ENCODE measurements at places on chromosomes 4 and X.

- DNase-seq: peak; percentile 35
These were observed 5.0 kb downstream of the UVSSA start for GRCh38 chr4:1351854-1352566.

GRCh38 chrX:71184803-71185495 lies 38.1 kb upstream of the GJB1 start:
- DNase-seq: no peak

DNA sequence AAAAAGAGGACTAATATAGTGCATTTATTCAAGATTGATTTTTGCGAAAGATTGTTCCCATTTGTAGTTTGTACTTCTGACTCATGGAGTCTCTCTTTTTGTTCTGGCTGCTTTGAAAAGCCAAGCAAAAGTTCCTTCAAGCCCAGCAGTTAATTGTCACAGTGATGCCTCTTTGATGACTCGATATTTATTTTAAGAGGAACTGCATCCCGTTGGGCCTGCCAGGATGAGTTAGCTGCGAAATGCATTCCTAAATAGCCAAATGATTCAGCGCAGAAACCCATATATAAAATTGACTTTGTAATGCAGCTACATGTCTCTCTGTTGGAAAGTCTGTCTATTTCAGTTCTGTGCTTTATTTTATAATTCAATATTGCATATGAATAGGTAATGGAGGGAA lies 295.1 kb downstream of the GBA3 start:
- DNase-seq: no peak

- DNase-seq: no peak
These were observed 425.6 kb downstream of the IL1RAPL1 start for GRCh38 chrX:29012867-29013266.

DNA sequence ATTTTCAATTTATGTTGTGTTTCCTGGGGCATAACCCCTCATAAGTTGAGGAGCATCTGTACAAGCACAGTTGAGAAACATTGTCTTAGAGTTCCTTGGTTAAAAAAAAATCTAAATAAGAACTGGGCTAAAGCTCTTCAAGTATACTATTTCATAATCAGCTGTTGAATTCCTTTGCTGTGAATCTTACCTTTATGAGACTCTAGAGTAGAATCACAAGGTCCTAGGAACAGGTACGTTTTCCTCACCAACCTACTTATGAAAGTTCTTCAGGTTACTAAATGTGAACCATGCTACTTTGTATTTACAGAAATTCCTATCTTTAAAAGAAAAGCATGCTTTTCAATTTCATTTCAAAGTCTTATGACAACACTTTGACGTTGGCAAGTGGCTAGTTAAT lies 20.9 kb upstream of the SOD3 start:
- no peak for DNase-seq

DNA sequence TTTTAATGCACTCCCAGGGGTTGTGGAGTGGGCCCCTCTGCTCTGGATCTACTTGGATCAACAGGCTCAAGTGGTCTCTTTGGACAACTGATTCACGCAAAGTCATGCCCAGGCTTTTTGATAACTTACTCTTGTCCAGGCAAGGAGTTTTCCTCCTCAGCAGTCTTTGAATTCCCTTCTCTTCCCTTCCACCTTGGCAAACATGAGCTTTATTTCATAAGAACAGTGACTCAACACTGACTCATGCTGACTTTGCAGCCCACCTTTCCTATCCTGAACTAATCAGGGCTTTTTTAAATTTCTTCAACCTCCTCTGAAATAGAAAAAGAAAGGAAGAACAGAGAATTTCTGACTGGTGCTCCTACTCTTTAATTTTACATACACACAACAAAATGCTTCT lies 132.1 kb upstream of the LDB2 start:
- peak; percentile 24 for DNase-seq

- no peak for DNase-seq
These were observed 203.4 kb downstream of the ZNF674 start for GRCh38 chrX:46341767-46342322.

DNA sequence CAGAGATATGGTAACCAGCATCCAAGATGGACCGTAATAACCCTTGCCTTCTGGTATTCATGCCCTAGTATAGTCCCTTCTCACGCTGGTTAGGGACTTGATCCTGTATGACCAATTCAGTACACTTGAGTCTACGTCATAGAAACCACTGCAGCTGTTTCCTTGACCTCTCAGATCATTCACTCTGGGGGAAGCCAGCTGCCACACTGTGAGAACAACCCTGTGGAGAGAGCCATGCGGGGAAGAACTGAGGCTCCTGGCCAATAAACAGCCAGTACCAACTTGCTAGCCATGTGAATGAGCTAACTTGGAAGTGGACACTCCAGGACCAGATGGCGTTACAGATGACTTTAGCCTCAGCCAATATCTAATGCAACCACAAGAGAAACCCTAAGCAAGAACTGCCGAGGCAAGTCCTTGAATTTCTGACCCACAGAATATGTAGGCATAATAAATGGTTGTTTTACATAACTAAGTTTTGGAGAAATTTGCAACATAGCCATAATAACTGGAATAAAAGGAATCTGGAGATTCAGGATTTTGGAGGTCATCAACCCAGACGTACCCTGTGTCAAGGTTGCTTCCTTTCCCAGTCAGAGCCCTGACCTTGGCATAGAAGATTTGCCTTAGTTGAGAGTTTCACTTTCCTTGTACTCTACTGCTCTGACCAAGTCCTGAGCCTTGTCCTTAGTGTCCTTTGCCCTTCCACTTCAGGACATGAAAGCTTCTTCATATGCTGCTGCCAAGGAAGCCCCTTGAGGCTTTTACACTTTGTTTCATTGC lies 87.3 kb upstream of the ZNF81 start:
- peak; percentile 54 for DNase-seq

GRCh38 chr4:176671532-176671931 lies 121.2 kb downstream of the VEGFC start:
- DNase-seq: no peak

DNA sequence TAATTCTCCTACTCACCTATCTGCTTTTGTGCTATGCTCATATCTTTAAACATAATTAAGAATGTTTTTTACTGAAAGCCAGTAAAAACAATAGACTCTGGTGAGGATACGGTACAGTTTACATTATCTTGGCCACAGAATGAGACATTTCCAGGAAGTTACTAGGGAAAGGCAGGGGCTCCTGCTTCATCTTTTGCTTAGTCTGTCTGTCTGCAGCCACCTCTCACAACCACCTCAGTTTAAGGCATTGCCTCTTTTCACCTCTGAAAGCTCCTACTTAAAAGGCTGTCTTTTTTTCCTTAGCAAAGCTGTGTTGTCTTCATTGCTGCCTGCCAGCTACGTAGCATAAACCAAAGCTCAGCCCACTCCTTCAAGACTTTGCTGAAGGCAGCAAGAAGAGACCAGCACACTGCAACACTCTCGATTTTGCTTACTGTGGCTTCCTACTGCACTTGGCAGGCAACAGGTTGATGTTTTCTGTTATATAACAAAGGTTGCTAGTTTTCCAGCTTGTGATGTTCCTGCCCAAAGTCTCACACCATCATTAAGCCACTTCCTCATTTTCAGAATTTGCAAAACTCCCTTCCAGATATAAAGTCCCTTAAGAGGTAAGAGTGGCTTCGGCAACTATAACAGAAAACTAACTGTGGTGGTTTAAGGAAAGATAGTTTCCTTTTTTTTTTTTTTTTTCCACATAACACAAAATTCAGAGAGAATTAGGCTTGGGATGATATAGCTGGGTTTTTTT lies 432.9 kb downstream of the GRXCR1 start:
- DNase-seq: no peak

DNA sequence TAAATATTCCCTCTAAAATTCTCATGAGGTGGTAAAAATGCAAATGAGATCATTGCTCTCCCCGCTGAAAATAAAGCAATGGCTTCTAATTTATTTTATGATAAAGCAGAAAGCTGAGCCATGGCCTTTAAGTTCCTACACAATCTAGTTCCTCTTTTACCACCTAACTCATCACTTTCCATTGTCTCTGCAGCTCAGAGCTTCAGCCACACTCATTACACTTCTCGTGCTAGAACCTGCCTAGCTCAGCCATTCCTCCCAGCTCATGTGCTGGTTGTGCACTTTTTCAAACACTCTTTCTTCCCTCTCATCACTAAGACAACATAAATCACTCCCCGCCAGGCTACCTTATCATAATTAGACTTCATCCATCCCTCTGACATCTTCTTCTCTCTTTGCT lies 1112.1 kb upstream of the PRKX start:
- no peak for DNase-seq

All from smooth muscle cell of the brain vasculature (primary cell).